ENCODE measurements at places on chromosomes 13 and 19. TPM values are rescaled to one million over a fixed set of nuclear protein-coding genes. Genes with fewer than 3 reads are reported as not detected.

DNA sequence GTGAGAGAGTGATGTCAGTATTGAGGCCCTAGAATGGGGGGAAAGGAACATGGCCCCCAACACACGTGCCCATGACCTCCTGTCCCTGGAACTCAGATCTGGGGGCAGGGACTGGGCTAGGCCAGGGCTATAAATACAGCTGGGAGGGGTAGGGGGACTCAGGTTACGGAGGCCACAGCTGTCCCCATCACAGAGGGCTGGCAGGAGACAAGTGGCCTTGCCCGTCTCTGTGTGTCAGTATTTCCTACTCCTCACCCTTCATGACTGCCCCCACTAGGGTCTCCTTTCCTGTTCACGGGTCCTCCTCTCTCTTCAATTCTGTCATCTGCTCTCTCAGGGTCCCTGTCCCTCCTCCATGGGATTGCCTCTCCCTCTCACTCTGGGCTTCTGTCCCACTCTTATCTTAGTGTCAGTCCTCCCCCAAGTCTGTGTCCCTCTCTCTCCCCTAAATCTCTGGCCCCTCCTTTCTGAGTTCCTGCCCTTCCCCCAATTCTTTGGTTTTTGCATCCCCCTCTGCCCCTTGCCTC lies 687 bp upstream of the HRC start:
- peaks cover 24% of the 10 kb centered on the region for H3K4me1 ChIP-seq
- peaks cover 12% of the 10 kb centered on the region for H3K27me3 ChIP-seq
- H3K4me3 ChIP-seq: no peak overlapping the region
- peaks cover 29% of the 10 kb centered on the region for H3K36me3 ChIP-seq
- no peak for DNase-seq

DNA sequence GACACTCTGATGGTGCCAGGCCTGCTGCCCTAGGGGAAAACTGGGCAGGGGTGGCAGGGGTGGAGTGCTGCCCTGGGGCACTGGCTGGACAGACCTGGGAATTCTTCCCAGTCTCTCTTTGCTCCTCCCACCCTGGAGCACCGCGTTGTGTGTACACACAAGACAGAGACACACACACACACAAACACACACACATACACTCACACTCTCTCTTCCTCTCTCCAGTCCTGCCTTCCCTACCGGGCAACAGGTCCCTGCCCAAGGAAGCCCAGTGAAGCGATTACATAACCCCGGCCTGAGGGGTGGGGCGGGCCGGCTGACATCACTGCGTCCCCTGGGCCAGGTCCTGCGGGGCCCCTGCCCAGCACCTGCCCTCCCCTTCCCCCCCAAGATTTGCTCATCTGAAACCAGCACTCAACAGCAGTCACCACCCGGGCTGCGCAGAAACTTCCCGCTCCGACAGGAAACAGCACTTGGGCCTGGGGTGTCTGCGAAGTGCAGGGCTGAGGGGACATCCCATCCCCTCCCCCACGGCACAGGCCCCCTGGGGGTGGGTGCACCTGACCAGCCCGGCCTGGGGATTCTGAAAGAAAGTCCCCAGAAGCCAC lies 1.2 kb downstream of the MKNK2 start:
- DNase-seq: peak; percentile 83
- H3K4me1 ChIP-seq: peaks cover 6% of the 10 kb centered on the region
- peak overlapping the region; percentile 75 for H3K27ac ChIP-seq
- H3K4me3 ChIP-seq: peak overlapping the region; percentile 90

GRCh38 chr13:96741779-96742178 lies 252.5 kb downstream of the OXGR1 start:
- H3K27me3 ChIP-seq: no peaks in the 10 kb centered on the region
- no peak overlapping the region for H3K4me3 ChIP-seq
- H3K36me3 ChIP-seq: no peaks in the 10 kb centered on the region
- no peaks in the 10 kb centered on the region for H3K4me1 ChIP-seq
- DNase-seq: no peak
- no peak overlapping the region for H3K27ac ChIP-seq

GRCh38 chr13:97696921-97697320 lies 256.6 kb upstream of the IPO5 start:
- H3K4me3 ChIP-seq: no peak overlapping the region
- no peaks in the 10 kb centered on the region for H3K36me3 ChIP-seq
- DNase-seq: no peak
- no peak overlapping the region for H3K27ac ChIP-seq
- H3K27me3 ChIP-seq: no peaks in the 10 kb centered on the region
- no peaks in the 10 kb centered on the region for H3K4me1 ChIP-seq

- no peak overlapping the region for H3K4me3 ChIP-seq
- H3K36me3 ChIP-seq: no peaks in the 10 kb centered on the region
- H3K4me1 ChIP-seq: peaks cover 43% of the 10 kb centered on the region
- peak overlapping the region; percentile 78 for H3K27ac ChIP-seq
These were observed 10.4 kb upstream of the ASF1B start for GRCh38 chr19:14146789-14147216.

- no peak for DNase-seq
- H3K4me1 ChIP-seq: no peaks in the 10 kb centered on the region
- H3K27me3 ChIP-seq: peaks cover 1% of the 10 kb centered on the region
- H3K4me3 ChIP-seq: no peak overlapping the region
- no peak overlapping the region for H3K27ac ChIP-seq
- H3K36me3 ChIP-seq: no peaks in the 10 kb centered on the region
These were observed 6.0 kb upstream of the SIGLEC12 start for GRCh38 chr19:51507640-51508058.

- no peaks in the 10 kb centered on the region for H3K4me1 ChIP-seq
- DNase-seq: no peak
- no peak overlapping the region for H3K4me3 ChIP-seq
- no peak overlapping the region for H3K27ac ChIP-seq
- peaks cover 1% of the 10 kb centered on the region for H3K27me3 ChIP-seq
These were observed 3.5 kb upstream of the OR10H4 start for GRCh38 chr19:15945301-15945700.

Gene C19orf73
- total RNA-seq: 0.60 TPM

DNA sequence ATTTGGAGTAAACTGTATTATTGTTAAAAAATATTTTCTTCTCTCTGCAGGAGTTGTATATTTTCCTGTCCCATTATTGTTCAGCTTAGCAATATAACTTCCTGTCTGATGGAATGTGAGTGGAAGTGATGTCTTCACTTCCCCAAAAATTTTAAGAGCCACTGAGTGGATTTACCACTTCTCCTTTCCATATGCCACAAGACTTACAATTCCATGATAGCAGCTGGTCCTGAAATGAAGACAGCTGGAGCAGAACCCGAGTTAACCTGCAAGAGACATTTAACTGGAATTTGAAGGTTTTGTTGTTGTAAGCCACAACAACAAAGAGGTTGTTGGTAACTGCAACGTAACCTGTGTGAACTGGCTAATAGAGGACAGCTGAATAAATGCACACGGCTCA lies 23.4 kb upstream of the TBC1D4 start:
- H3K4me1 ChIP-seq: 0 out of 2 replicates have a peak, but pooled peaks cover 7% of the 10 kb centered on the region
- no peak for DNase-seq
- H3K27ac ChIP-seq: no peak overlapping the region
- no peaks in the 10 kb centered on the region for H3K27me3 ChIP-seq

DNA sequence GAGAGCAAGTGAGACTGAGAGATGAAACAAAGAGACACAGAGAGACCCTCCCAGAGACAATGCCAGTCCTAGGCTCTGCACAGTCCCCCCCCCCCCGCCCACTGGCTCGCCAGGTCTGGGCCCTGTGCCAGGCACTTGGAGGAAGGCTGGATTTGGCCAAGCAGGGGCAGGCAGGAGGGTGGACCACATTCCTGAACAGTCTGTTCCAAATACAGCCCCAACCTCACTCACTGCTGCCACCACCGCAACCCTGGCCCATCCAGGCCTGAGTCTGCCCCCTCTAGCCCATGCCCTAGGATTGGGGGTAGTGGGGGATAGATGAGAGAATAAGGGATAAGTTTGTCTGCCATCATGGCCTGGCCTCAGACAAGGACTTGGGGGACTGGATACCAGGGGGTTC lies 19.0 kb downstream of the CYP2F1 start:
- no peak overlapping the region for H3K4me3 ChIP-seq
- H3K27me3 ChIP-seq: peaks cover 41% of the 10 kb centered on the region
- H3K4me1 ChIP-seq: no peaks in the 10 kb centered on the region

Gene PLPP2
- total RNA-seq: 15.3 TPM

Gene ATP4A
- total RNA-seq: not detected

DNA sequence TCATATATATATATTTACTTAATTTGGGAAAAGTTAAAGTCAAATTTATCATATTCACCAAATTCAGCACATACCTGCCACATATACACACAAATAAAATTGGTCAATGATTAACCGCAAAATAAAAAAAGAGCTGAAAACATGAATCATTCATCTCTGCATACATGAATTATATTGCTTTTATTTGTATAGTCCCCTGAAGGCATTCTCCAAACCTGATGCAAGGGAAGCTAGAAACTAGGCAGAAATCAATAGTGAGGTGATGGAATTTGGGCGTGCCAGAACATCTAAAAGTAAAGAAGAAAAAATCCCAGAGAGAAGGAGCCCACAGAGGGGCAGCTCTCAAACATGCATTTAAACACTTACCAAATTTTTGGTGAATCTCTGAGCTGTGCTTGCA lies 60.1 kb downstream of the UFM1 start:
- no peak overlapping the region for H3K4me3 ChIP-seq
- DNase-seq: no peak
- no peaks in the 10 kb centered on the region for H3K36me3 ChIP-seq
- no peak overlapping the region for H3K27ac ChIP-seq
- peaks cover 2% of the 10 kb centered on the region for H3K27me3 ChIP-seq
- H3K4me1 ChIP-seq: no peaks in the 10 kb centered on the region

DNA sequence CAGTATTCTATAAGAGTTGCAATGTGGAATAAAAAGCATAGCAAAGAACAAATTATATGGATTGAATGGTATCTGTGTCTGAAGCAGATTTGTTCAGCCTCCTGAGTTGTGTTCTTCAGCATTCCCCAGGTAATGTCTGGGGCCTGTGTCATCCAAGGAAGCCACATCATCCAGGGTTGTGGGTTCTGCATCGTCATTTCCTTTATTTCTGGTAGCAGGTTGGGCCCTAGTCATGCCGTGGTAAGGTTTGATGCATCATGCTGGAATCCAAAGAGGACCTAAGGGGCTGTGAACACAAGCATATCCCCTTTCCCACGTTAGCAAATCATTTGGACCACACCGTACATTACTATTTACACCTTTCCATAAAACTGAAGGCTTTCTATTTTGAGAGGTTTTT lies 131.0 kb upstream of the ZNF91 start:
- H3K27me3 ChIP-seq: no peaks in the 10 kb centered on the region
- peaks cover 26% of the 10 kb centered on the region for H3K36me3 ChIP-seq
- no peak overlapping the region for H3K4me3 ChIP-seq
- DNase-seq: peak; percentile 63

DNA sequence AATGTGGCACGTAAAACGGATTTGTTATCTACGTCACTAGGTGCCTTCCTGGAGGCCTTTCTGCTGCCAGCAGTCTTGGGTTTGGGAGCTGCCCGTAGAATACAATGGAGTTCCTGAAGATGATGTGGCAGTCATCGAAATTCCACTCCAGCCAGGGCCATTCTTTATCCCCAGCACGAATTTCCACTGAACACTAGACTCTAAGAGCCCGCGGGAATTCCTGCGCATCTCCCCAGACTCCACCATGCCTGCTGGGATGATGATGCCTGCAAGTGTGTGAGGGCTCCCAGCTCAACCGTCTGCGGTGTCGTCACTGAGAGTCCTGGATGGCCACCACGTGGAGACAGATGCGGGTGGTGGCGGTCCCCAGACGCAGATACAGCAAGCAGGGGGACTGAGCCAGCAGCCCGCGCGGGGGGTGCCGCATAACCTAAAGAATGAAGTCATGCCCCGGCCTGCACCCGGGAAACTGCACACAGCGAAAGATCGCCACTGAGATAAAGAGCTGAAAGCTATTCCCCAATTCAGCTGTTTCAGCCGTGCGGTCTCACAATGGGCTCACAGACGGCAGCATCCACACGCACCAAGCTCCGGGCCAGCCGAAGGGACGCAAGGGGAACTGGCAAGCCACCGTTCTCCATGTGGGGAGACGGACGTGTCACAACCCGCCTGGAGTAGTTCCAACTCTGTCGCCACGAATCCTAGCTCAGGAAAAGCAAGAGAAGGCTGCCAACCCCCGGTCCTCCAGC lies 41.1 kb downstream of the COL4A1 start:
- peaks cover 3% of the 10 kb centered on the region for H3K27me3 ChIP-seq
- H3K27ac ChIP-seq: no peak overlapping the region
- no peaks in the 10 kb centered on the region for H3K36me3 ChIP-seq

Gene SPACA4
- total RNA-seq: not detected

DNA sequence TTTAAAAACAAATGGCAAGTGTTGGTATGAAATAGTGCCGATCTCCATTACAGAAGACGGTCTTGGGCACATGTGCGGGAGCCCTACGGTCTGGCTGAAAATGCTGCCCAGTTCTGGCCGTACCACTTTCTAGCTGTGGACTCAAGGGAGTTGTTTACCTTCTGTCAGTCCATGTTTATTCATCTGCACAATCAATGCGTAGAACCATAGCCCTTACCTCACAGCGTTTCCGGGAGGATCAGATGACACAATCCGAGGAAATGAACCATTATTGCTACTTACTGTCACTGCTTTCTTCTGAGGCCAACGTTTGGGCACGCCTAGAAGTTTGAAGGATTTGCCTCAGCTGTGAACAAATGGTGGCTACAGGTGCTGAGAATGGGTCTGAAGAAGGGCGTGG lies 31.2 kb downstream of the GADD45B start:
- peak overlapping the region; percentile 68 for H3K27ac ChIP-seq
- peak; percentile 45 for DNase-seq
- peak overlapping the region; percentile 37 for H3K4me3 ChIP-seq
- H3K36me3 ChIP-seq: no peaks in the 10 kb centered on the region

Gene KLK1
- total RNA-seq: not detected

DNA sequence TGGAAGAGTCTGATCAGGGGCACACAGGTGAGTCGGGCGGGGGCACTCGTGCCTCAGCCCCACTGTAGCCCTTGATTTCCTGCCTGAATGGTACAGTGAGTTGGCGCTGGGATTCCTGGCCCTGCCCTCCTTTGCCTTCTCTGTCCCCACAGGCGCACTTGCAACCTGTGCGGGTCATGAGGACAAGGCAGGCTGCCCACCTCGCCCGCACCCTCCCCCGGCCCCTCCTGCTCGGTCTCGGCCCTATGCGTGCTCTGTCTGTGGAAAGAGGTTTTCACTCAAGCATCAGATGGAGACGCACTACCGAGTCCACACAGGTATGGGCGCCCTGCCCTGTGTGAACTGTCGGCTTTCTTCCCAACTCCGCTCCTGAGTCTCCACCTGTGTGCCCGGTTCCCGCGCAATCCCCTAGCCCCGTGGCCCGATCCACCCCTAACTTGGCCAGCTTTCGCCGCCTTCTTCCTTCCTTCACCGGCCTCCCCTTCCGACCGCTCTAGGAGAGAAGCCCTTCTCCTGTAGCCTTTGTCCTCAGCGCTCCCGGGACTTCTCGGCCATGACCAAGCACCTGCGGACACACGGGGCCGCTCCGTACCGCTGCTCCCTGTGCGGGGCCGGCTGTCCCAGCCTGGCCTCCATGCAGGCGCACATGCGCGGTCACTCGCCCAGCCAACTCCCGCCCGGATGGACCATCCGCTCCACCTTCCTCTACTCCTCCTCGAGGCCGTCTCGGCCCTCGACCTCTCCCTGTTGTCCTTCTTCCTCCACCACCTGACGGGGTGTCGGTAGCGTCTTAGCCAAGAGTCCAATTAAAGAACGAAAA lies 1.6 kb upstream of the KMT2B start:
- H3K27me3 ChIP-seq: peaks cover 6% of the 10 kb centered on the region
- peaks cover 22% of the 10 kb centered on the region for H3K4me1 ChIP-seq
- H3K27ac ChIP-seq: peak overlapping the region; percentile 92
- H3K4me3 ChIP-seq: peak overlapping the region; percentile 91
- peak; percentile 28 for DNase-seq
- H3K36me3 ChIP-seq: peaks cover 8% of the 10 kb centered on the region
